ENCODE measurements at places on chromosomes 3 and 15.

- DNase-seq = no peak
These were observed 20.2 kb downstream of the CGGBP1 start for GRCh38 chr3:88038566-88038965.

DNA sequence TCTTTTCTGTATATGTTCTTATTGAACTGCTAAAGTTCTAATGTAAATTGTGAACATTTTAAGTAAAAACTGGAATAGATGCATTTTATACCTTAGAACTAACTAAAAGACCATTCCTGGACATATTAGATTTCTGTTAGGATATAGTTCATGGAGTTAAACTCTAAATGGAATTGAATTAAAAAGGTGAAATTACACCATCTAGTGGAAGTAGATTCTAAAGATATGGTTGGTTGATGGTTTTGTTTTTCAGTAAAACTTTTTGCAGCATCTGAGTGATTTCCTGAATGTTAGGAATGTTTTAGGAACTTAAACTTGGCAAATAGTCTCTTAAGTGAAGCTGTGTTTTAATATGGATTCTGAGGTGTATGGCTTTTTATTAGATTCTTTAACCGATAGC lies 96.8 kb downstream of the SLMAP start:
- DNase-seq = no peak

- peak; percentile 18 for DNase-seq
These were observed 20.3 kb downstream of the PPCDC start for GRCh38 chr15:75043509-75044257.

DNA sequence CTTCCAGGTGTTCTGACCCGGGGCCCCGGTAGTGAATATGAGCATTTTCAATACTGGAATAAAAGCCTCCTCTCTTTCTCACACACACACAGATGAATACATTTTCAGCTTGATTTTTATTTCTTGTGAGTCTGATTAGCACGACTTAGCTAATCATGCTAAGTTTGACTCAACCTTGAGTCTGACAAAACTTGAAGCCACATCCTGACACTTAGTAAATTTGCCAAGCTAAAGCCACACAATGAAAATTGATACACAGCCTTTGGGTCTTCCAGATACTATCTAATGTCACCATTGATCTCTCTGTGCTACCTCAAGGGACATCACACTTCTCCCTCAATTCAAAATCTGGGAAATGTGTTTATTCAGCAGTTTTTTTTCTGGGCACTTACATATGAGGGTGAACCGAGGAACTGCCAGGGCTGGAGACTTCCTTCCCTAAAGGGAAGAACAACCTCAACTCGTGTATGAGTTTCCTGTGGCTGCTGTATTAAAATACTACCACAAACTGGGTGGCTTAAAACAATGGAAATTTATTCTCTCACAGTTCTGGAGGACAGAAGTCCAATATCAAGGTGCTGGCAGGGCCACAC lies 18.6 kb downstream of the TMEM266 start:
- DNase-seq = no peak

- DNase-seq = no peak
These were observed 875.1 kb downstream of the NSUN3 start for GRCh38 chr3:94937980-94938379.

DNA sequence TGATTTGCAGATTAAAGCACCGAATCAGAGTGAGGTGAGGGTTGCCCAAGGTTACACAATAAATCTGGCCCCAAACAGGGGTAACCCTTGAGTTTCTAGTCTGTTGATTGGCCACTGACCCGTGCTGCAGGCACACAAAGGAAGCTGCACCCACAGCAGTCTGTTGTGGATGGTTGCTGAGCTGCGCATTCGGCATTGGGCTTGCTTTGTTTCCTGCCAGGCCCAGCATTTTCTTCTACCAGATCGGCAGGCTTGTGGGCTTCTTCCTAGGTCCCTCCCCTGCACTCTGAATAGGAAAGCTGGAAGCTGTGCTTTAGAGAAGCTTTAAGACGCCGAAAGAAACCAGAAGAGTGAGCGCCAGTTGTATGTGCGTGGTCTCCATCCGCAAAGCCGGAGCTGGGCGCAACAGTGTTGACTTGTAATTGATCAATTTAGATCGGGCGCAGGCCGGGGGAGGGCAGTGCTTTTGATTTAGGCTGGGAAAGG lies 12.1 kb downstream of the B3GNT5 start:
- DNase-seq = no peak

- no peak for DNase-seq
These were observed 33.3 kb upstream of the FGD5 start for GRCh38 chr3:14785207-14786155.

DNA sequence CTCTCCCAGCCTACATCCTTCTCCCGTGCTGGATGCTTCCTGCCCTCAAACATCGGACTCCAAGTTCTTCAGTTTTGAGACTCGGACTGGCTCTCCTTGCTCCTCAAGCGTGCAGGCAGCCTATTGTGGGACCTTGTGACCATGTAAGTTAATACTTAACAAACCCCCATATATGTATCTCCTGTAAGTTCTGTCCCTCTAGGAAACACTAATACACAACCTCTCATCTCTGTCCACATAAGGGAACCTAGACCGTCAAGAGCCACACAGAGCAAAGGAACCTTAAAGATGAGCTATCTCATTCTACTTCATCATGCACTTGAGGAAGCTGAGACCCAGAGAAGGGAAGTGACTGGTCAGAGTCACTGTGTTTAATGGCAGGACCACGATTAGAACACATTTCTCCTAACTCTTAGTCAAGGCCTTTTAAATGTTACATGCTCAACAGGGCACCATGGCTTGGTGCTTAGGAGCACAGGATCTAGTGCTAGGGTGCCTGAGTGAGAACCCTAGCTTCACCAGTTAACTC lies 50.3 kb downstream of the NPTN start:
- DNase-seq = no peak

- no peak for DNase-seq
These were observed 103.7 kb downstream of the FRMD4B start for GRCh38 chr3:69282181-69282580.

DNA sequence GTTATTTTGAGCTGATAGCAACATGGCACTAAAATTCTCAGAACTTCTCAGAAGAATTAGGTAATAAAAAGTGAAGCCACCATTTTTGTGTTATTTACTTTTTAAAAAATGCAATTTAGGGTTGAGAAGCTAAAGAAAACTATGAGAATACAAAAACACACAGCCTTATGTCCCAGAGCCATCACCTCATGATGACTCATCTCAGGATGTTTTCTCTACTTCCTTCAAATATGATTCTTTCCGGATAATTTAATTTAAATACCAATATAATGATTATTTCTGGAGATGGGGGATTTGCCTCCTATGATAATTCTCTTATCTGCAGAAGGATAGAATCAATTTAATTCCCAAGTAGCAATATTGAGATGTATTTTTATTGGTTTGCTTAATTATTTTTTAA lies 105.6 kb upstream of the BFSP2 start:
- no peak for DNase-seq

DNA sequence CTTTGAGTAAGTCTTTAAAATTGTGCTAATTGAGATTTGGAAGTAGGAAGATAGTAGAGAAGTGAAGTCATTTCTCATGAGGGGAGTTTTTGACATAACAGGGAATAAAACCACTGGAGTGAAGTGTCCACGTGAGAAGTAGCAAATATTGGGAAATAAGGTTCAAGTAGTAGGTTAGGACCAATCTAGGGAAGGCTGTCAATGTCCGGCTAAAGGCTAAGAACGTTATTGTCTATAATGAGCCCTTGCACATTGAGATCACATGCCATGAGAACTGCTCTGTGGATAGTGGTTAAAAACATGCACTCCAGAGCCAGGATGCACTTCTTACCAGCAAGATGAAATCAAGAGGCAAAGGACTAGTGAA lies 459.9 kb upstream of the TPRG1 start:
- DNase-seq = no peak

- no peak for DNase-seq
These were observed 36.1 kb upstream of the SLC41A3 start for GRCh38 chr3:126119976-126120375.

DNA sequence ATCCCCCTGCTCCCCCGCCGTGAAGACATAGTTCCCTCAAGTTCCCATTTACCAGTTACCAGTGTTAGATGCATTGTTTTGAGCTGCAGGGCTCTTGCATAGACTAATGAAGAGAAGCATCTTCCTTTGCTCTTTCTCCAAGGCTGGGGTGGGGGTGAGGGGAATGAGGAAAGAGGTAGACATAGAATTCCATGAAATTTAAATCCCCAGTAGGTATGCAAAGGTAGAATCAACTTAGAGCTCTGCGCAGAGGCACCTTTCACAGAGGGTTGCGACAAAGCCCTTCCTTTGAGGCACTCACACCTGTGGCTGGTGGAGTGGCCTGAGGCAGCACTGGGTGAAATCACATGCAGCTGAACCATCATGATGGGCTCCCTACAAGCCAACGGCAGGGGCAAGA lies 101.3 kb downstream of the WDR76 start:
- DNase-seq = no peak

- DNase-seq = no peak
These were observed 10.6 kb downstream of the RBMS3 start for GRCh38 chr3:29291260-29291981.

- DNase-seq = no peak
These were observed 2.8 kb downstream of the VIPR1 start for GRCh38 chr3:42505128-42505848.

DNA sequence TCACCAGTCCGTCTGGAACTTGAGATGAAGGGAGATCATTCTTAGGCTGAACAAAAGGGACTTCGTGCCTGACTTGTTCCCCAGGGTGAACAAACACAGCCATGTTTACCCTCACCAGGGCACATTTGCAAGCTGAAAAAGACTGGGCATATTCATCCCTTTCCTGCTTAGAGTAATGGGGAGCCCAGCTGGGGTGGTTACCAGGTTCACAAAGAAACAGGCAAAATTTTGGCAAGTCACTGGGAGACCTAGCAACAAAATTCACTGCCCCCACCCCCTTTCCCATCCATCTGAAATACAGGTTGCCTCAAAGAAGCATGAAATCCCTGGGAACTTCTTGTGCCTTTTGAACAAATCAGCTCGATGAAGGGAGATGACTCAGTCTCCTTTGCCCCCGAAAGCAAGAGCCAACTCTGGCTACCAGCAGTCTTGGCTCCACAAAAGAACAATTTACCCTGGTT lies 775.0 kb downstream of the SQOR start:
- no peak for DNase-seq

DNA sequence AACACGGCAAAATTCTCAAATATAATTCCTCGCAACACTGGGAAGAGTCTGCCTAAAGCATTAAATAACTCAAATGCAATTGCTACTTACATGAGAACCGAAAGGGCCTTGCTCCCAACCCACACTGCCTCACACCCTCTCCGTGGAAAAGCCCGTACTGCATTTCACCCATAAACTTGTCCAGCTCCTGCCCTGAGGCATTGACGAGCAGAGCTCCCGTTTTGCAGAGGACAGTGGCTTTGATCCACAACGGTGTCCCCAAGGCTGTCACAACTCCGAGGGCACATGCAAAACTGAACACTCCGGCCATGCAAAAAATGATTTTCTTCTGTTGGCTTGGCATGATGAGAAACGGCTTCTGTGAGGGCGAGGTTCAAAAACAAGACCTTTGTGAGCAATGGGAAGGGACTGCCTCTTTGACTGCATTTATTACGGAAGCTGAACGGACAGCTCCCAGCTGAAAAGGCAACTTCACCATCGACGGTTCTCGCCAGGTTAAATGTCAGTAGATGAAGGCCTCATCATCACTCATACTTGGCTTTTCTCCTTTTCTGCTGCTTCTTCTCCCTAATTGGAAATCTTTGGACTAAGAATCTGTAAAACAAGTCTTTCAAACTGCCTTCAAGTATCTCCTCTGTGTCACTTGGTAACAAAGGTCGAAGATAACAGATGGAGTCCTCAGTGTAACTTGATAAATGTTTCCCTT lies at the start of gene CLRN1:
TSS of gene CLRN1 (minus strand) at position 362 of the 706 bp plus-strand sequence. CDS start at position 343, 19 bp downstream.
- no peak for DNase-seq

DNA sequence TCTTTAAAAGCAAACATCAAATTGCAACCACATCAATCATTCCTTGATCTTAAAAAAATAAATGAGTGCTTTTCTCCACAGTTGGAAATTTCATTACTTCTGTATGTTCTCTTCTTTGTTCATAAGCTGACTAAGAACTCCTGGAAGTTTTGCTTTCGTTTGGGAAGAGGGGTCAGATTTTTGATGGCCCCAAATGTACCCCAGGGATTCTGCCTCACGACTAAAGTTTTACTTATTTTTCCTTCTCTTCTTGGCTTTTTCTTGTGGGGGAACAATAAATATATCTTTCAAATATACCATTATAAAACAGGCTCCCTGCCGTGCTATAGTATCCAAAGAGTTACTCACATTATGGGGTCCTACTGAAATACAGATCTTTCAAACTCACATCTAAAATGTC lies 215.0 kb upstream of the CDIN1 start:
- no peak for DNase-seq

GRCh38 chr3:45677033-45677446 lies 12.2 kb upstream of the SACM1L start:
- DNase-seq = peak; percentile 77

DNA sequence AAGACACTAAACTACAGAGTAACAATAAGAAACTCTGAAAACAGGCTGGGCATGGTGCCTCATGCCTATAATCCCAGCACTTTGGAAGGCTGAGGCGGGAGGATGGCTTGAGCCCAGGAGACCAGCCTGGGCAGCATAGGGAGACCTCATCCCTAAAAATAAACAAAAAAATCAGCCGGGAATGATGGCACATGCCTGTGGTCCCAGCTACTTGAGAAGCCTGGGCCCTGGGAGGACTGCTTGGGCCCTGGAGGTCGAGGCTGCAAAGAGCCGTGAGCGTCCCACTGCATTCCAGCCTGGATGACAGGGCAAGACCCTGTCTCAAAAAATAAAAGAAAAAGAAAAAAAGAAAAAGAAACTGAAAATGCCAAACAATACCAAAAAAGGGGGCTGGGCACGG lies 55.4 kb downstream of the TMCC1 start:
- no peak for DNase-seq

- DNase-seq = no peak
These were observed 18.5 kb downstream of the ZNF609 start for GRCh38 chr15:64478863-64479262.

GRCh38 chr3:67783281-67784250 lies 129.2 kb upstream of the SUCLG2 start:
- no peak for DNase-seq

- no peak for DNase-seq
These were observed 191.6 kb upstream of the FAM3D start for GRCh38 chr3:58858126-58858525.

GRCh38 chr3:52561028-52561747 lies 24.8 kb downstream of the UQCC5 start:
- no peak for DNase-seq
